ENCODE measurements at places on chromosomes 2 and 18. TPM values are rescaled to one million over a fixed set of nuclear protein-coding genes. Genes with fewer than 3 reads are reported as not detected.

The ADCYAP1 gene
- 0.12 TPM for total RNA-seq

The SERPINB3 gene
- 879 TPM for total RNA-seq

The DYNAP gene
- total RNA-seq: 26.2 TPM

The NTSR2 gene
- not detected for total RNA-seq

The XIRP2 gene
- total RNA-seq: 0.28 TPM

The DSG4 gene
- total RNA-seq: not detected

The HOXD4 gene
- 0.36 TPM for total RNA-seq

The UCN gene
- total RNA-seq: 0.56 TPM

The DBI gene
- total RNA-seq: 337 TPM

The KCNF1 gene
- not detected for total RNA-seq

The TLX2 gene
- not detected for total RNA-seq

The BUB1 gene
- 15.9 TPM for total RNA-seq

The OTX1 gene
- total RNA-seq: 1.8 TPM

The HOXD11 gene
- not detected for total RNA-seq

The FAM124B gene
- total RNA-seq: 0.36 TPM

The AGFG1 gene
- total RNA-seq: 62.4 TPM

The ARHGAP25 gene
- total RNA-seq: 3.1 TPM

The G6PC2 gene
- not detected for total RNA-seq

The GPR17 gene
- total RNA-seq: not detected

The REG3G gene
- total RNA-seq: not detected

The RPIA gene
- 9.5 TPM for total RNA-seq

The NCKAP5 gene
- total RNA-seq: 8.9 TPM

The RPRM gene
- not detected for total RNA-seq

The SIX3 gene
- not detected for total RNA-seq

The MTCL1 gene
- 9.9 TPM for total RNA-seq

The ADD2 gene
- 0.56 TPM for total RNA-seq

The KLHL14 gene
- total RNA-seq: 0.16 TPM

The FRZB gene
- total RNA-seq: 0.32 TPM

The LIMS4 gene
- total RNA-seq: 0.20 TPM

The IL36A gene
- total RNA-seq: 167 TPM

The ATP5MC3 gene
- 282 TPM for total RNA-seq

The CNTNAP5 gene
- not detected for total RNA-seq

The C2orf15 gene
- 1.9 TPM for total RNA-seq

The RFTN2 gene
- 1.5 TPM for total RNA-seq

The HOXD3 gene
- 0.52 TPM for total RNA-seq

The DIS3L2 gene
- total RNA-seq: 25.0 TPM

The UGGT1 gene
- 33.5 TPM for total RNA-seq

The RBKS gene
- 4.5 TPM for total RNA-seq

The DNAJB2 gene
- 51.7 TPM for total RNA-seq

The FKBP1B gene
- 6.2 TPM for total RNA-seq

The REG1B gene
- not detected for total RNA-seq

The CROCC2 gene
- 0.12 TPM for total RNA-seq

The FOXD4L1 gene
- 0.16 TPM for total RNA-seq

The CD226 gene
- total RNA-seq: 0.44 TPM
